ENCODE measurements at places on chromosomes 16 and 17. TPM values are rescaled to one million over a fixed set of nuclear protein-coding genes. Genes with fewer than 3 reads are reported as not detected.

Gene PPP1R27
- total RNA-seq: not detected

Gene ELMO3
- total RNA-seq: 0.69 TPM

Gene TNFSF13
- total RNA-seq: 1.6 TPM

Gene CACNG4
- 69.9 TPM for total RNA-seq

Gene NDRG4
- 595 TPM for total RNA-seq

Gene CLEC19A
- total RNA-seq: 2.8 TPM

Gene NKIRAS2
- 48.9 TPM for total RNA-seq

Gene TLCD2
- 0.92 TPM for total RNA-seq

Gene SLC5A10
- not detected for total RNA-seq

Gene VAT1L
- total RNA-seq: 89.0 TPM
